ENCODE measurements at places on chromosomes 2 and 18. TPM values are rescaled to one million over a fixed set of nuclear protein-coding genes. Genes with fewer than 3 reads are reported as not detected.

DNA sequence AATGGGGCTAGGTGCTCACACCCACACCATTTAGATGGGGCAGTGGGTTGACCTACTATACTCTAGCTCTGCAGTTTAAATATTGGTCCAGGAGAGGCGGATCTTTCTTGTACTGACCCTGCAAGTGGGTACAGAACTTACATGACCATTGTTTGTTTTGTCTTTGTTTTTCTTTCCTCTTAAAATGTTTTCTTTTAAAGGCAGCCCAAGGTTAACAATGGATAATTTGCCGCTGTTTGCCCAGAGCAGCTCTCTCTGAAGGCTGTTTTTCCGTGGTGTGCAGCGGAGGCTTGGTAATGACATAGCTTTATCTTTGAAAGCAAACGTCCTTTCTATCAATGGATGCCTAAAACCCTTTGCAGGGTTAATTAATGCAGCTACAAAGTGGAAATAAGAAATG is 133.3 kb upstream of the MEX3C start:
- DNase-seq = no peak

- DNase-seq = no peak
Measured at GRCh38 chr2:59540864-59541263, 1012.6 kb downstream of the BCL11A start.

DNA sequence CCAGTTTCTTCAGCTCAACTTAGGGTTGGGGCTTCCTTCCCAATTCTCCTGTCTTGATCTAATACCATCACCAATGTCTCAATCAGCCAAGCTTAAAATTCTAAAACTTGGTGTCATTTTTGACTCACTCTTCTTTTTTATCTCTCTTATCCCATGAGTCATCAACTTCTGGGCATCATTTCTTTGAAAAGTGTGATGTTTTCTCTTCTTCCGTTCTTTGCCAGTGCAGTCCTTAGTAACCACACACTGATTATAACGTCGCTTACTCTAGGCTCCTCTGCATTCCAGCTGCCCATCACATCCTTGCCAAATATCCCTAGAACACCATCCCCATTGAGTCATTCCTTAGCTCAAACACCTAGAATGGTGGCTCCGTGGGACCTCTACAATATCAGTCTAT is 27.4 kb upstream of the MRO start:
- DNase-seq = no peak

DNA sequence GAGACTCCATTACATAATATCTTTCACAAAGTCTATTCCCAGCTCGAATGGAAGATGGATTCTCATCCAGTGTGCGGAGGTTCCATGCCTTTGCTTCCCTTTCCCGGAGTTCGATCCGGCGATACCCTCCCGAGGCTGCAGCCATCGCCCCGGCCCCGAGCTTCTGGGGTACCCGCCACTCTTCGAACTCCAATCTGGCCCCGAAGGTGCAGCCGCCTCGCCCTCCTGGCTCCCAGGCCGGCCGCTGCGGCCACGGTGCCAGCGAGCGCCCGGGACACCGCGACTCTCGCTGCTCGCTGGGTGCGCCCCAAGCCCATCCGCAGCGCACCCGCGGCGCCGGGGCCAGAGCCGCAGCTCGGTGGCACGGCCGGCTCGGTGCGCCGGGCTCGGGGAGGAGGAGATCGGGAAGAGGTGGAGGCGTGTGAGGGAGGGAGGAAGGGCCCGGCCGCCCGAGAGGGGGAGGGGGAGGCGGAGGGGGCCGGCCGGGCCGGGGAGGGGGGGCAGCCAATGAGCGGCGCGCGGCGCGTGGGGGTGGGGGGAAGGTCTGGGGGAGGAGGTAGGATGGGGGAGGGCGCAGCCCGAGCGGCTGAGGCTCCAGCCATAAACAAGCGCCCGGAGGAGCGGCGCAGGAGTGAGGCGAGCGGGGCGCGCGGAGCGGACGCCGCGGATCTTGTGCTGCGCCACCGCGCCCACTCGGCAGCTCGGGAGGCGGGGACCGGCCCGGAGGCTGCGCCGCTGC is at the start of gene CRIM1:
TSS of gene CRIM1 (plus strand) at position 628 of the 739 bp plus-strand sequence. CDS start 515 bp downstream, outside the sequence.
- peak; percentile 97 for DNase-seq

GRCh38 chr2:120233292-120233691 is 10.1 kb upstream of the TMEM185B start:
- DNase-seq = no peak

DNA sequence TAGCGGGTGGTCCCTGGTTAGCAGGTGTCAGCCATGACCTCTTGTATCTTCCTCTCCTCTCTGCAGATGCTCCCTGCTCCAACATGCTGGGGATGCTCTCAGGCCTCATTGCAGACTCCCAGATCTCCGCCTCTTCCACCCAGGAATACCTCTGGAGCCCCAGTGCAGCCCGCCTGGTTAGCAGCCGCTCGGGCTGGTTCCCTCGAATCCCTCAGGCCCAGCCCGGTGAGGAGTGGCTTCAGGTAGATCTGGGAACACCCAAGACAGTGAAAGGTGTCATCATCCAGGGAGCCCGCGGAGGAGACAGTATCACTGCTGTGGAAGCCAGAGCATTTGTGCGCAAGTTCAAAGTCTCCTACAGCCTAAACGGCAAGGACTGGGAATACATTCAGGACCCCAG is 60.8 kb downstream of the NRP2 start:
- DNase-seq = no peak

GRCh38 chr18:24198461-24198860 is 59.6 kb downstream of the CABYR start:
- DNase-seq = no peak

- no peak for DNase-seq
Measured at GRCh38 chr2:239214725-239215124, 186.1 kb downstream of the HDAC4 start.

The TSPYL6 gene
- not detected for total RNA-seq

The PLEK gene
- 1.4 TPM for total RNA-seq

The PRKAG3 gene
- total RNA-seq = not detected

The MERTK gene
- total RNA-seq = 3.4 TPM

The QPCT gene
- total RNA-seq = 49.0 TPM

The FIGN gene
- total RNA-seq = 0.88 TPM
